ENCODE measurements at places on chromosomes 2 and 18.

- H3K27ac ChIP-seq = no peak overlapping the region
- H3K27me3 ChIP-seq = no peaks in the 10 kb centered on the region
- H3K36me3 ChIP-seq = no peaks in the 10 kb centered on the region
- no peaks in the 10 kb centered on the region for H3K4me1 ChIP-seq
- no peak for DNase-seq
Measured at GRCh38 chr2:201983174-201983573, 50.5 kb upstream of the FZD7 start.

- no peak overlapping the region for H3K27ac ChIP-seq
- H3K4me3 ChIP-seq = no peak overlapping the region
- no peak for DNase-seq
Measured at GRCh38 chr2:216752855-216753505, 57.6 kb upstream of the IGFBP5 start.

GRCh38 chr2:189249901-189250300 is 70.3 kb upstream of the COL5A2 start:
- no peak overlapping the region for H3K4me3 ChIP-seq
- H3K4me1 ChIP-seq = no peaks in the 10 kb centered on the region
- H3K27me3 ChIP-seq = no peaks in the 10 kb centered on the region
- no peak for DNase-seq

DNA sequence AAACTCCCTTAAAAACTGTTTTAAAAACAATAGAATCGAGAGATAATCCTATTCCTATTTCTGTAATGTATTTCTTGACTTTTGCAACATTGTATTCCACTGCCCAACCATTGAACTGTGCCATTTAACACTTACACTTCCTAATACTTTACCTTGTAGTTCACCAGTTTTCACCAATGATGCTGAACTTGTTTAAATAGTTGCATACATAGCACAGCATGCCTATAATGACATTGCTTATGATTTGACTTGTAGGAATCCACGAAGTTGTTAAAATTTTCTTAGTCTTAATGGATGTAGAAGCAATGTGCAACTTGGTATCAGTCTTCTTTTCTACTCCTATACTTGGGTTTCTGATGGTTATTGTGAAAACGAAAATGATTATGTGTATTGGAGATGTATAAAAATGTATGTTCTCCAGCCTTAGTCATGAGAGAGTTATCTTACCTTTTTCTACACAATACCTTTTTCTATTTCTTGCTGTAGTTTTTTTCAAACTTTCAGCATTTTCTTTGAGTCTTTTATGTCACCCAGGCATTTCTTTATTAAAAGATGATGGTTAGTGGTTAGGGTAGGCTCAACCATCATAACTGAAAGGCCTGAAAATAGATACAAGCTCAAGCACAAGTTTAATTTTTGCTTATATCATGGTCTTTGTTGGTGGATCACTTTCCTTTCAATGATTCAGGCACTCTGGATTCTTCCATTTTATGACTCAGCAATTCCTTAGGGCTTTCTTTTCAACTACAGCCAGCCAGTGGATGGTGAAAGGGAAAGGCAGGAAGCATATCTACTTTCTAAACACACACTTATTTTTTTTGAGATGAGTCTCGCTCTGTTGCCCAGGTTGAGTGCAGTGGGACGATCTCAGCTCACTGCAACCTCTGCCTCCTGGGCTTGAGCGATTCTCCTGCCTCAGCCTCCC is 9.4 kb downstream of the GPD2 start:
- no peak for DNase-seq
- H3K4me3 ChIP-seq = no peak overlapping the region
- no peaks in the 10 kb centered on the region for H3K4me1 ChIP-seq
- no peaks in the 10 kb centered on the region for H3K36me3 ChIP-seq
- no peak overlapping the region for H3K27ac ChIP-seq
- H3K27me3 ChIP-seq = no peaks in the 10 kb centered on the region

DNA sequence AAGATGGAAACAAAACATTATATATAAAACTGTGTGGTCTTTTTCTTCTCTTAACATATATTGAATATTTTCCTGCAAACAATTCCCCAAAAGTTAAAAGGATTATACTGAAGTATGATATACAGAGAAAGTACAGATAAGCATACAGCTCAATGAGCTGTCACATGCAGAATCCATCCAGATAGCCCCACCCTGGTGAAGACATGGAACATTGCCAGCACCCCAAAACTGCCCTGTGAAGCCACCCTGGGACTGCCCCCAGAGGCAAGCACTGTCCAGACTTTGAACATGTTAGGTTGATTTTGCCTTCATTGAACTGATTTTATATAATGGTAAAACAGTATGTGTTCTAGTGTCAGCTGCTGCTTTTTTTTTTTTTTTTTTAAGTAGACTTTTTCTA is 112.3 kb upstream of the IL1R2 start:
- no peak overlapping the region for H3K4me3 ChIP-seq
- H3K4me1 ChIP-seq = no peaks in the 10 kb centered on the region
- no peak overlapping the region for H3K27ac ChIP-seq

GRCh38 chr2:278927-279320 is 9.0 kb downstream of the ALKAL2 start:
- no peak overlapping the region for H3K27ac ChIP-seq
- H3K36me3 ChIP-seq = peaks cover 5% of the 10 kb centered on the region
- no peaks in the 10 kb centered on the region for H3K4me1 ChIP-seq
- H3K27me3 ChIP-seq = no peaks in the 10 kb centered on the region
- no peak overlapping the region for H3K4me3 ChIP-seq

DNA sequence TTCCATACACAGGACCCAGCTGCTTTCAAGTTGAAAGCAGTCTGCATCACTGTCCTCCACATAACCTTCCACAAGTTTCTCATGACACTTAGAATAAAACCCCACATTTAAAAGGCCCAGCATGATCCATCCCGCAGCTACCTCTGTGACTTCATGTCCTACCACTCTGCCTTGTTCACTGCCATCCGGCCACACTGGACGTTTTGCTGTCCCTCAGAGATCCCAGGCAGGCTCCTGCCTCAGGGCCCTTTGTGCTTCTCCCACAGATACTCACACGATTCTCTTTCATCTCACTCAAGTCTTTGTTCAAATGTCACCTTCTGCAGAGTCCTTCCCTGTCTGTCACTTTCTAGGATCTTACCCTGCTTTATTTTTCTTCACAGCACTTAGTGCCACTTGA is 232.9 kb upstream of the BOD1L2 start:
- H3K4me1 ChIP-seq = no peaks in the 10 kb centered on the region
- no peaks in the 10 kb centered on the region for H3K36me3 ChIP-seq
- no peaks in the 10 kb centered on the region for H3K27me3 ChIP-seq
- H3K4me3 ChIP-seq = no peak overlapping the region

DNA sequence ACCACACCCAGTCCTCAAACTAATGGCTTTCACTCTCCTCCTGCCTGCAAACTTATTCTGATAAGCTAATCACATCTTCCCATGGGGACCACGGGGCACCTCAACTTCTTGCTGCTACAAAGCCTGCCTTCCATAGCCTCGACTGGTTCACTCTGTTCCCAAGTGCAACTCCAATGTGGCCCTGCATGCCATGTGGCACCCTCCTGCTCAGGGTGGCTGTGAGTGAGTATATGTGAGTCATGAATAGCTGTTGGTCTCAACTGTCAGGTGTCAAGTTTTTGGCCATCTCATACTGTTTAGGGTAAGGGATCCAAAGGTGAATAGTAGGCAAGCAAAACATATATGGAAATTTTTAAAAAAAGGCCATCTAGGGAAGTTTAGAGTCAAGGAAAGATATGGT is 276.1 kb upstream of the DCC start:
- no peaks in the 10 kb centered on the region for H3K36me3 ChIP-seq
- H3K4me3 ChIP-seq = no peak overlapping the region
- H3K27ac ChIP-seq = no peak overlapping the region
- no peak for DNase-seq
- H3K4me1 ChIP-seq = no peaks in the 10 kb centered on the region
- no peaks in the 10 kb centered on the region for H3K27me3 ChIP-seq

DNA sequence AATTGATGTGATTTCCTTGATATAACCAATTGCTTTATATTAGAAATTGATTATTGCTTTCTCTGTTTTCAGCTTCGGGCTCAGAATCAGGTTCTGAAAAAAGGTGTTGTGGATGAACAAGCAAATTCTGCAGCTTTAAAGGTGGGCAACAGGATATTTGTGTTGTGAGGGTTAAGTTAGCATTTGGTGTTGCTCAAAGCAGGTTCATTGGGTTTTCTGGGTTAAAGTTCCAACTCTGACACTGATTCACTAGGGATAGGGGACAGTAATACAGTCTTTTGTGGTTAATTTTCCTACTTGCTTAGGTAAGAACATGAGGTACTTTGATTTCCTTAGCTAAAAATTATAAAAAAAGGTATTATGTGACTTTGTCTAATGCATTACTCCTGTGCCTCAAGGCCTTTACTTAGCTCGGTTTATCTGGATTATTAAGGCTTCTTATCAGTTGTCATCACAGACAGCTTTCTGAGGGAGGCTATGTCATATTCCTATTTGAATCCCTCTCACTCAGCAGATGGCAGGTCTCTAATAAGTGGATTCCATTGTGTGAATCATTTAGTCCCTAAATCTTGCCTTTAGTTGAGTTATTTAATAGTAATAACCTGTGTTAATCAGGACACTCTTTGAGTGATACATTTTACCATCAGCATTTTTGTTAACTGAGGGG is 78.9 kb upstream of the STON1 start:
- no peak overlapping the region for H3K27ac ChIP-seq
- DNase-seq = no peak
- H3K4me3 ChIP-seq = no peak overlapping the region
- no peaks in the 10 kb centered on the region for H3K36me3 ChIP-seq
- H3K27me3 ChIP-seq = no peaks in the 10 kb centered on the region

DNA sequence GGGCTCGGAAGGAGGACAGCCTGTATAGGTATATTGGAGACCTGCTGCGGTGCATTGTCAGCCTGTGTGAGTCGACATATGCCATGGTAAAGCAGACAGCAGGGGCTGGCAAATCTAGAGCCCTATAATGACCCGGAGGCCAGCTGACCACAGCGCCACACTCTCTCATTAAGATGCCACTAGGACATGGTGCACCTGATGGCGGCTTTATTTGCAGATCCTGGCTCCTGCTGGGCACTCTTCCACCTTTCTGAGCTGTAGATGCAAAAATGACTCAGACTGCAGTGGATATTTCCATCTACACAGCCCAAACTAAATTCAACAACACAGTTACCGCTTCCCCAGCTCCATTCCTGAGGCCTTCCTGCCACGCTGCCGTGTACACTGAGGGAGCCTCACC is 389.9 kb downstream of the TNS1 start:
- no peaks in the 10 kb centered on the region for H3K4me1 ChIP-seq
- no peaks in the 10 kb centered on the region for H3K36me3 ChIP-seq
- H3K4me3 ChIP-seq = no peak overlapping the region
- no peaks in the 10 kb centered on the region for H3K27me3 ChIP-seq
- no peak overlapping the region for H3K27ac ChIP-seq

GRCh38 chr2:78263571-78263970 is 741.4 kb upstream of the LRRTM4 start:
- no peaks in the 10 kb centered on the region for H3K27me3 ChIP-seq
- DNase-seq = no peak
- H3K27ac ChIP-seq = no peak overlapping the region

DNA sequence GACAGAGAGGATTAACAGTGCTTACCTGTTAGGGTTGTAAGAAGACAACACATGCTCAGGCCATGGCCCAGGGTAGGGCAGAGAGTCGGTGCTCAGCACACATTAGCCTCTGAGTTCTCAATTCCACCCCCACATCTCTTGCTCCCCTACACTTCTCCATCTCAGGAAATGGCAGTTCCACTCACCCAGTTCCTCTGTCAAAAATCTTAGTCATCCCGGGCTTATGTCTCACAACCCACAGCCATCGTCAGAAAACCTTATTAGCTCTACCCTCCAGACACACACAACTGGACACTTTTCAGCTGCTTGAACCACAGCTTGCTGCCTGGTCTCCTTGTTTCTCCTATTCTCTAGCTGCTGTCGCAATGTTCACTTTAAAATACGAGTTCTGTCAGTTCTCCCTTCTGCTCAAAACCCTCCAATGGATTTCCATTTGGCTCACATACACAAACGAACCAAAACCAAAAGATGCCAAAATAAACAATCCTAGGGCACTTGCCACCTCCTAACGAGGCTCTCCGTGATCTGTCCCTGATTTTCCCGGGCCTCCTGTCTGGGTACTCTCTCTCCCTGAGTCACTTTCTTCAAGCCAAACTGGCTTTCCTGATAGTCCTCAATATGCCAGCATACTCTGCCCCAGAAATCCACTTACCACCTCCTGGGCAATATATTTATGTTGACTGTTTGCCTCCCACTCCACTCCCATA is 89.7 kb downstream of the KCTD1 start:
- no peaks in the 10 kb centered on the region for H3K36me3 ChIP-seq
- DNase-seq = no peak
- no peaks in the 10 kb centered on the region for H3K27me3 ChIP-seq

GRCh38 chr2:9308186-9308955 is 101.8 kb downstream of the ASAP2 start:
- no peaks in the 10 kb centered on the region for H3K4me1 ChIP-seq
- H3K27ac ChIP-seq = no peak overlapping the region
- DNase-seq = no peak
- H3K36me3 ChIP-seq = no peaks in the 10 kb centered on the region
- H3K4me3 ChIP-seq = no peak overlapping the region

- no peak overlapping the region for H3K4me3 ChIP-seq
- H3K4me1 ChIP-seq = no peaks in the 10 kb centered on the region
- no peak overlapping the region for H3K27ac ChIP-seq
- H3K36me3 ChIP-seq = no peaks in the 10 kb centered on the region
- H3K27me3 ChIP-seq = no peaks in the 10 kb centered on the region
Measured at GRCh38 chr2:100619951-100620350, 57.2 kb downstream of the PDCL3 start.

DNA sequence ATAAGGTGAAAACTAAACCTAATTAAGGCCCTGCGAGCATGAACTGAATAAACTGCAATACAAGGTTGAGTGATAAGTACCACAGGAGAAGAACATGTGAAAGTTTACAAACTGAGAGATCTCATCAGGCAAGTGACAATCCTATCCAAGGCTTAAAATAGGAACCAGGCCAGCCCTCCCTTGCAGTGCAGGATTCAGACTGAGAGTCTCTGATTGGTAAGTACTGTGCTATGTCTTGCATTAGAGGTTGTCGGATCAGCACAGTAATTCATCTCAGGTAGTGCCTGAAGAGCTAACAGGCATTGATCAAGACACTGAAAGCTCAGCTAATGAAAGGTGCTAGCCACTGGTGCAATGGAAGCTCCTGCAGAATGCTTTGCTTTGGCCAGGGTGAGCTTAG is 801.7 kb upstream of the ID2 start:
- no peak overlapping the region for H3K4me3 ChIP-seq
- H3K27me3 ChIP-seq = no peaks in the 10 kb centered on the region
- no peak for DNase-seq
- H3K27ac ChIP-seq = no peak overlapping the region
- no peaks in the 10 kb centered on the region for H3K4me1 ChIP-seq

All from colonic mucosa (tissue), 4 donors.